ENCODE measurements at places on chromosomes 16 and 17.

DNA sequence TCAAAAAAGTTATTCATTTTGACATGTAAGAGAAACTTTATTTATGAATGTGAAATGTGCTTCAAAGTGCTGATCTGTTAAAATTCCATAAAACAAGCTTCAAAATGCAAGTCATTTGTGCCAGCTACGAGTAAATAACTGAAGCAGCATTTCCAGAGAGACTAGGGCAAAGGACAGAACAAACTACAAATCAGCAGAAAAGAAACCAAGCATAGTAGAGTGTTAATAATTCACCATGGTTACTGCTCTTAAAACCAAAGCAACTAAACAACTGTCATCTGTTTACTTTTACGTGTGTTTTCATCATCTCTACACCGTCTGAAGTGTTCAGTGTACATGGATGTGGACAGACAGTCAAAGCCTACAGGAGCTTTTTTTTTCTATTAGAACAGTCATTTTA, 1.6 kb upstream of the ASPA start:
- no peak for DNase-seq

DNA sequence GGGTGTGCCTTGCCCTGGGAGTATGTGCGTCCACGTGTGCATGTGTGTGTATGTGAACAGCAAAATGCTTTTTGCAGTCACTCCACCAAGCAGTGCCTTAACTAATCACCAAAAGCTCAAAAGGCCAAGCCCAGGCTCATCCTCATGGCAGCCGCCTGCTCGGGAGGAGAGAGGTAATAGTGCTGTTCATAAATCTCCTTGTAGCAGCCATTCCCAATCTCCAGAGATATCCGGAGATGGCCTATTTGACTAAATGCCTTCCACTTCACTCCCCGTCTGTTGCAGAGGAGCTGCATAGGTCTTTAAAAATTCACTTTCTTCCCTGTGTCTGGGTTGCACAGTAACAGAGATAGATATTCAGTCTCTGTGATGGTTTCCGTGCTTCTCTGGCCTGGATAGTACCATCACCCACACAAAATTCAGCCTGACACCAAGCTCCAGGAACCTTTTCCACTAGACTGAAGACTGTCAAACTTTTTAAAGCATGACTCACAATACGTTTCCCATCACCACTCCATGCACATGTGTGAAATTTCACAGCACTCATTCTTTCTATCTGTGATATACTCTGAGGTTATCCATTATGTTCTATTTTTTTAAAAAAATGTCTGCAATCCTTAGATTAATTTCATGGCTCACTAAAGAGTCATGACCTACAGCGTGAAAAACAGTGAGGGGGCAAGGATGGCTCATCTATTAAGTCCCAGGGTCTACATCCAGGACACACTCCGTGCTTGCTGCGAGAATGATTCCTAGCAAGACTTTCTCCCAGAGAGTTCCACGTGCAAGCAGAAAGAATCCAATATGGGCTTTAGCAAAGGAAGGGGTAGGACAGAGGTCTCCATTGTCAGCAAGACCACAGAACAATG, 357.8 kb downstream of the GRIN2A start:
- DNase-seq: no peak

DNA sequence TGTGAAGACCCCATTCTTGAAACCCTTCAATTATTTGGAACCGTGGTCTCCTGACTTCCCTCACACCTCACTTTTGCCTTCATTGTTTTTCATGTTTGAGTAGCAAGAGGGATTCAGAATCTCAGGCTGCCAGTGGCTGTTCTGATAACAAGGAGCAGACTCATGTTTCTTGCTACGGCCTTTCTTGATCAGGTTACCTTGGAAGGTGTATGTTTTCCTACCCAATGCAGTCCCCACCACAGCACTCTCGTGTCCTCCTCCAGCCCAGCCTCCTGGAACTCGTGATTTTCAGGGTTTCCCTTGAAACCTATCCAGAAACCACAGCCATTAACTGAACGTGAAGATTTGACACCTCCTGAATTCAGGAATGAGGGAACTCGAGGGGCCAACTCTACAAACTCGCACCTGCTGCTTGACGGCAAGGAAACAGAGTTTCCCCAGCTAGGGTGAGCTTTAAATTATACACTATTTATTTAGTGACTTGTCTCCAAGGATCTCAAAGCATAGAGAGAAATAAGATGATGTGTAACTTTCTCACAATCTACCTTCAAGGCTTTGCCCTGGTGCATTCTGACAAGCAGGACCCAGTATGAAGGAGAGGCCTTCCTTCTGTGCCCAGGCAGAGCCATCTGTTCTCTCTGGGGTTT, 1.6 kb downstream of the ZFHX3 start:
- DNase-seq: no peak

DNA sequence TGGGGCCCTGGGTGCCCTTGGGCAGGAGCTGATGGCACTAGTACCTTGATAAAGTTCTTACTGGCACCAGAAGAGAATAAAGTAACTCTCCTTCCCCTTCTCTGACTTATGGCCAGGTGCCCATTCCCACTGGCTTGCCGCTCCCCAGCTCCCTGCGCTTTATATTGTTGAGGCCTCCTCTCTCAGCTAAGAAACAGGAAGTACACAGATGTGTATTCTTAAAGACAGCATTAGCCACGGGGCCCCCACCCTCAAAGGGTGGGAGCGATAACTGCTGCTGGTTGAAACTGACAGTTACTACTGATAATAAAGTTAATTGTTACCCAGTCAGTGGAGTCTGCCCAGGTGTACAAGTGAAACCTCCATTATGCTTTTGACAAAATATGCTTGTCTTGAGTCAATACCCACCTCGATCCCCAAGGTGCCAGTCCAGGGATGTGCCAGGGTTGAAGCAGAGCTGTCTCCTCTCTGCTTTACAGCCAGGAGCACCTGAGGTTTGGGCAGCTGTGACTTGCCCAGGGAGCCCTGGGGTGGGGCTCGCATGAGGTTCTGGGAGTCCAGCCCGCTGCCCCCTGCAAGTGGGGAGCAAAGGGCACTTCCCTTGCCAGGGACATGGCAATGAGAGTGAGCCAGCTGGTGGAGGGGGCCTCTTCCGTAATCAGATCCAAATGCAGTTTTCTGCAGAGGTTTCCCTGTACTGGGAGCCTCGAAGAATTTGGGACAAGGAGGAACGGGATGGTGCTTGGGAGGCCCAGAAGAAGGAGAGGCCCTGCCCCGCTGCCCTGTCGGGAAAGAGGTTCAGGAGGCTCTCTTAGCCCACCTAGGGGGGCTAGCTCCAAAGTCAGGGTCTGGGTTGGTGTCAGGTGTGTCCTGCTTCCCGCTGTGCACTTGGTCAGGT, 5.4 kb upstream of the CLDN9 start:
- no peak for DNase-seq

DNA sequence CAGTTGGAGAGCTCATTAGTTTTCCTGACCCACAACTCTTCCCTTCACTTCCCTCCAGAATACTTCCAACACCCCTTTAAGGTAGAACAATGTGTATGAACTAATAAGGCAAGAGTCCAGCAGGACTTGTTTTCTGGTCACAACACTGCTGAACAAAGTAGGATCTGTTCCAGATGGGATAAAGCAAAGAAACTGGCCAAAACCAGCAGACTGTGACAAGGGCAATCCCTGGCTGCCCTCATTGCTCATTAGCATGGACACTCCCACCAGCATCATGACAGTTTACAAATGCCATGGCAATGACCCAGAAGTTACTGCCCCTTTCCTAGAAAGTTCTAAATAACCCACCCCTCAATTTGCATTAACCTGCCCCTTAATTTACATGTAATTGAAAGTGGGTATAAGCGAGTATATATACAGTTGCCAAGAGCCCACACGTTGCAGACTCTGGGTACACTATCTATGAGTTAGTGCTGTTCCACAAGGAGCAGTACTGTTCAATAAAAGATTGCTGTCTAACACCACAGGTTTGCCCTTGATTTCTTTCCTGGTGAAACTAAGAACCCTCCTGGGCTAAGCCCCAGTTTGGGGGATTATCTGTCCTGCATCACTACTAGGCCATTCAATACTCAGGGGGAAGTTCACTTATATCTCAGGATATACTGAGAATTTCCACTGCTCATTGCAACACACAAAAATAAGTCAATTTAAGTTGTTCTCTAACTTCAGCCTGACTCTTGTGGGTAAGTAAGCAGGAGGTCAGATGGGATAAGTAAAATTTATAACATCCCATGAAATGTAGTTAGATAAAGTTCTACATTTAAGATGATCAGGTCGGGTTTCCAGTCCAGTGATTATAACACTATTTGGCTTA, 82.3 kb downstream of the SSH2 start:
- no peak for DNase-seq

DNA sequence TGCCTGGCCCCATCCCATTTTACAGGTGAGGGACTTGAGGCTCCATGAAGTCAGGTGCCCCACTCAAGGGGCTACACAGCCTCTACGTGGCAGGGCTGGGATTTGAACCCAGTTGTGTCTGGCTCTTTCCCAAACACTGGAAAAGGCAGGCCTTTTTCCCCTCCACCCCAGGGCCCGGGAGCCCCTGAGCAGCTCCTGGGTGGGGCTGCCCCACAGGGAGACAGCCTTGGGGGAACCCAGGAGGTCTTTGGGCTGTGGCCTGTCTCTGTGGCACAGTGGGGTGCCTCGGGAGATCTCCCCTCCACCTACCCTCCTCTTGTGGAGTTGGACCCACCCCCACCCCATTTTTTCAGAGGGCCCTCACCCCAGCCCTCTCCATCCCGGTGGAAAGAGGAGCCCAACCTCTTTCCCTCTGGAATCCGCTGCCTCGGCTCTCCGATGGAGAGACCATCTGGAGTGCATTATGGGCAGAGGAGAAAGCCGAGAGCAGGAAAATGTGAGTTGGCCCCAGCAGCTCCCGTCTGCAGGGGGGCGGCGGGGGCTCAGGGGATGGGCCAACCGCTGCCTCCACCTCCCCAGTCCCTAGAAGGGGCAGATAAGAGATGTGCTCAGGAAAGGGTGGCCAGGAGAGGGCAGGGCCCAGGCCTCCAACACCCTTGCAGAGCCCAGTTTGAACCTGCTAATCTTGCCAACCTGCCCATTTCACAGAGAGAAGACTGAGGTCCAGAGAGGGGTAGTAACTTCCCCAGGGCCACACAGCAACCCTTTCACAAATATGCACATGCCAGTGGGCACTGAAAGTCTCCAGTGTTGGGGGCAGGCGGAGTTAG, 15.4 kb upstream of the TMEM92 start:
- no peak for DNase-seq

GRCh38 chr16:60302261-60302660, 1568.1 kb upstream of the GOT2 start:
- no peak for DNase-seq

- no peak for DNase-seq
These were observed 107.6 kb downstream of the SPECC1 start for GRCh38 chr17:20116683-20117309.
